Transverse colon (tissue), 4 donors: ENCODE measurements at places on chromosomes 3 and 15. TPM values are rescaled to one million over a fixed set of nuclear protein-coding genes. Genes with fewer than 3 reads are reported as not detected.

- no peaks in the 10 kb centered on the region for H3K27me3 ChIP-seq
- DNase-seq: no peak
- peaks cover 7% of the 10 kb centered on the region for H3K36me3 ChIP-seq
These were observed 13.5 kb downstream of the SEMA4B start for GRCh38 chr15:90214553-90215196.

GRCh38 chr15:77021803-77022381 lies 27.0 kb downstream of the PSTPIP1 start:
- H3K36me3 ChIP-seq: no peaks in the 10 kb centered on the region
- no peak overlapping the region for H3K27ac ChIP-seq
- no peak for DNase-seq
- H3K4me3 ChIP-seq: no peak overlapping the region

- no peaks in the 10 kb centered on the region for H3K36me3 ChIP-seq
- H3K4me3 ChIP-seq: no peak overlapping the region
- peaks cover 14% of the 10 kb centered on the region for H3K27me3 ChIP-seq
- H3K4me1 ChIP-seq: peaks cover 2% of the 10 kb centered on the region
These were observed 2.7 kb downstream of the KLHL40 start for GRCh38 chr3:42688016-42688415.

Gene A4GNT
- total RNA-seq: not detected

DNA sequence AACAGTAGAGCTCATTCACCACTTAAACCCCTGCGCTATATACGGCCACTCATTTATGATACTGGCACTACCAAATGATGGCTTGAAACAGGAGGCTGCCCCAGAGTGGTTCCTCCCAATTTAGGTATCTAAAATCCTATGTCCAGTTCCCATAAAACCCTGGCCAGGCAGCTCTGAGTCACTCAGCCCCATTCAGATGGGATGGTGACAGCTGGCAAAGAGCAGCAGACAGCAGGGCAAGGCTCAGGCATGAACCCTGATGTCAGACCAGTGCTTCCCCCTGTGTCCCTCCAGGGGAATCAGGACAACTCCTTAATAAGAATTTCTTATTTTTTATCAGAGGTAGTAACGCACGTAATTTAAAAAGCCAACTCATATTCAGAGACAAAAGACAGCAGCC lies 77.2 kb upstream of the RNU6-1 start:
- no peak for DNase-seq
- peaks cover 28% of the 10 kb centered on the region for H3K4me1 ChIP-seq
- H3K36me3 ChIP-seq: no peaks in the 10 kb centered on the region
- peak overlapping the region; percentile 87 for H3K27ac ChIP-seq
- H3K27me3 ChIP-seq: no peaks in the 10 kb centered on the region

- no peaks in the 10 kb centered on the region for H3K27me3 ChIP-seq
- no peaks in the 10 kb centered on the region for H3K36me3 ChIP-seq
- H3K4me1 ChIP-seq: peaks cover 37% of the 10 kb centered on the region
- H3K27ac ChIP-seq: peak overlapping the region; percentile 95
- DNase-seq: peak; percentile 67
These were observed 610 bp upstream of the SATB1 start for GRCh38 chr3:18425641-18426257.

Gene ROPN1
- total RNA-seq: 3.4 TPM

- no peak for DNase-seq
- H3K4me3 ChIP-seq: no peak overlapping the region
- H3K36me3 ChIP-seq: no peaks in the 10 kb centered on the region
- no peak overlapping the region for H3K27ac ChIP-seq
- H3K4me1 ChIP-seq: no peaks in the 10 kb centered on the region
These were observed 416.2 kb downstream of the IGSF11 start for GRCh38 chr3:118618247-118619040.

DNA sequence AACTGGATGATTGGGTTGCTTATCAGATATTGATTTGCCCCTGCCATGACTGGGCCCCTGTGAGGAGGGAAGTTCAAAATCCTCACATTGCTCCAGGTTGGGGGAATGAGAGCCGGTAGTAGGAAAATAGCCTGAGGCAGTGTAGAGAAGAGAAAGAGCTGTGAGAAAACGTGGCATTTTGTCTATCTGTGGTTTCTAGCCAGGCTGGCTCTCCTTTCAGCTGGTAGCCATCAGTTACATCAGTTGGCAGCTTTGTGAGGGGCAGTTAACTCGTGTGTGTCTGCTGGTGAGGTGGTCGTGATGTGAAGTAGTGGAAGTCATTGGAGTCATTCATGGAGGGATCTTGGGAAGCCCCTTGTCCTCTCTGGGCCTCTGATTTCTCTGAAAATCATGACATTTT lies 5.2 kb downstream of the ESYT3 start:
- DNase-seq: no peak
- peaks cover 4% of the 10 kb centered on the region for H3K4me1 ChIP-seq
- H3K27me3 ChIP-seq: peaks cover 23% of the 10 kb centered on the region
- H3K27ac ChIP-seq: no peak overlapping the region
- no peak overlapping the region for H3K4me3 ChIP-seq
- no peaks in the 10 kb centered on the region for H3K36me3 ChIP-seq

Gene SH2D7
- 9.3 TPM for total RNA-seq

Gene CCR9
- 1.3 TPM for total RNA-seq

Gene RTP4
- not detected for total RNA-seq

GRCh38 chr15:85377269-85377668 lies 3.1 kb upstream of the AKAP13 start:
- peaks cover 7% of the 10 kb centered on the region for H3K4me1 ChIP-seq
- no peak overlapping the region for H3K27ac ChIP-seq
- no peaks in the 10 kb centered on the region for H3K27me3 ChIP-seq
- no peaks in the 10 kb centered on the region for H3K36me3 ChIP-seq
- no peak for DNase-seq
- no peak overlapping the region for H3K4me3 ChIP-seq

DNA sequence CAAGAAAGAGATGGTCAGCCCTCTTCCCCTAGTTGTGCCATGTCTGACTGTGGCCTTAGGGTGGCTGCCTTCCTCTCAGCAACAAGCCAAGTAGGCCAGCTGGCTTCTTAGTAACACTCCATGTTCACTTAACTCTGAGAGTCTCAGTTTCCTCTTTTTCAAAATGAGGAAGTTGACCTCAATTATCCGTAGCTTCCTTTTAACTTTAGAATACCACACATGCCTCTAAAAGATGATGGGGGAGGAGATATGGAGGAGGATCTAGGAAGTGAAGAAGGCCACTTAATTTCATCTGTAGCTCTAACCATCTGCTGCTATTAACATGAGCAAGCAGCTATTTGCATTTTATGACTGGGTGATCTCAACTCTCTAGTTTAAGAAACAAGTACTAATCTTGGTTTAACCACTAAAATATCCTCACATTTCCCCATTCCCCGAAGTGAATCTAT lies 32.9 kb downstream of the CD200R1L start:
- no peak for DNase-seq
- no peaks in the 10 kb centered on the region for H3K27me3 ChIP-seq
- no peak overlapping the region for H3K4me3 ChIP-seq
- peaks cover 4% of the 10 kb centered on the region for H3K4me1 ChIP-seq
- H3K27ac ChIP-seq: peak overlapping the region; percentile 68
- H3K36me3 ChIP-seq: no peaks in the 10 kb centered on the region

DNA sequence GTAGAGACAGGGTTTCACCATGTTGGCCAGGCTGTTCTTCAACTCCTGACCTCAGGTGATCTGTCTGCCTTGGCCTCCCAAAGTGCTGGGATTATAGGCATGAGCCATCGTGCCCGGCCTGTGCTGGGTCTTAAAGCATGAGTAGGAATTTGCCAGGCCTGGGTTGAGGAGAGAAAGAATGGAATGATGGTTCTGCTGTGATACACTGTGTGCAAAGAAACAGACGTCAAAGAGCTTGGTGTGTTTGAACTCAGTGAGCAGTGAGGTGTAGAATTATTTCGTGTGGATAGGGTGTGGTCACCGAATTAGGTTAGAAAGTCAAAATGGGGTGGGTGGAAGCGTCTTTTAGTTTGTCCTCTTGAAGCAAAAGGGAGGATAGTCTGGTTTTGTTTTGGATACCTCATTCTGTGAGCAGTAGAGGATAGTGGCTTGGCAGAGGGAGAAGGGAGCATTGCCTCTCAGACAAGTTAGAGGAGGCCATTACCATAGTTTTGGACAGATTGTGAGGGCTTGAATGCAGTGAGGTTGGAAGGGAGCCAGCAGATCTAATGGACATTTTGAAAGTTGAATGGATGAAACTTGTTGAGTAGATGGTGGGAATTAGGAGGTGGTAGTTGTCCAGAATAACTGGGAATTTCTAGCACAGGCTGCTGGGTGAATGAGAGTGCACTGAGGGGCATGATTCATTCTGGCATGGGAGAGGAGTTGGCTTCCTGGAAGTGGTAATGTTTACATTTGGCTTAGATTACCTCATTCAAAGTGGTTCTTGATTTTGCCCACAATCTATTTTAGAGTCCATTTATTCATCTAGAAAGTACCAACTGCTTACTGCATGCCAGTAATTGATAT lies 27.2 kb downstream of the AKAP13 start:
- no peak overlapping the region for H3K27ac ChIP-seq
- DNase-seq: no peak
- no peak overlapping the region for H3K4me3 ChIP-seq
- H3K4me1 ChIP-seq: peaks cover 30% of the 10 kb centered on the region

- H3K36me3 ChIP-seq: no peaks in the 10 kb centered on the region
- H3K27ac ChIP-seq: no peak overlapping the region
These were observed 104.2 kb upstream of the PFN2 start for GRCh38 chr3:150074697-150075416.

- no peaks in the 10 kb centered on the region for H3K4me1 ChIP-seq
- H3K27me3 ChIP-seq: no peaks in the 10 kb centered on the region
- H3K4me3 ChIP-seq: no peak overlapping the region
These were observed 37.3 kb upstream of the APH1B start for GRCh38 chr15:63240109-63240508.
